Sigmoid colon (tissue), 7 donors: ENCODE measurements at places on chromosomes 6 and 20. TPM values are rescaled to one million over a fixed set of nuclear protein-coding genes. Genes with fewer than 3 reads are reported as not detected.

DNA sequence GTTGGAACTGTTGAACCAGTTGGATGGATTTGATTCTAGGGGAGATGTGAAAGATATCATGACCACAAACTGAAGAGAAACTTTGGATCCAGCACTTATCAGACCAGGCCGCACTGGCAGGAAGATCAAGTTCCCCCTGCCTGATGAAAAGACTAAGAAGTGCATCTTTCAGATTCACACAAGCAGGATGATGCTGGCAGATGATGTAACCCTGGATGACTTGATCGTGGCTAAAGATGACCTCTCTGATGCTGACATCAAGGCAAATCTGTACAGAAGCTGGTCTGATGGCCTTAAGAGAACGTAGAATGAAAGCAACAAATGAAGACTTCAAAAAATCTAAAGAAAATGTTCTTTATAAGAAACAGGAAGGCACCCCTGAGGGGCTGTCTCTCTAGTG lies 72.8 kb upstream of the CDYL start:
- DNase-seq, result no peak
- H3K36me3 ChIP-seq, result no peaks in the 10 kb centered on the region
- no peaks in the 10 kb centered on the region for H3K4me1 ChIP-seq
- no peak overlapping the region for H3K27ac ChIP-seq
- no peak overlapping the region for H3K4me3 ChIP-seq

- H3K27ac ChIP-seq, result no peak overlapping the region
- no peaks in the 10 kb centered on the region for H3K27me3 ChIP-seq
- no peak overlapping the region for H3K4me3 ChIP-seq
- no peaks in the 10 kb centered on the region for H3K36me3 ChIP-seq
Measured at GRCh38 chr6:110606151-110606550, 129.7 kb upstream of the SLC22A16 start.

Gene MTRF1L
- polyA plus RNA-seq, result 19.9 TPM

GRCh38 chr6:96276856-96277255 lies 244.8 kb upstream of the UFL1 start:
- H3K27me3 ChIP-seq, result no peaks in the 10 kb centered on the region
- no peak overlapping the region for H3K27ac ChIP-seq
- DNase-seq, result no peak

Gene HECA
- 16.7 TPM for polyA plus RNA-seq

DNA sequence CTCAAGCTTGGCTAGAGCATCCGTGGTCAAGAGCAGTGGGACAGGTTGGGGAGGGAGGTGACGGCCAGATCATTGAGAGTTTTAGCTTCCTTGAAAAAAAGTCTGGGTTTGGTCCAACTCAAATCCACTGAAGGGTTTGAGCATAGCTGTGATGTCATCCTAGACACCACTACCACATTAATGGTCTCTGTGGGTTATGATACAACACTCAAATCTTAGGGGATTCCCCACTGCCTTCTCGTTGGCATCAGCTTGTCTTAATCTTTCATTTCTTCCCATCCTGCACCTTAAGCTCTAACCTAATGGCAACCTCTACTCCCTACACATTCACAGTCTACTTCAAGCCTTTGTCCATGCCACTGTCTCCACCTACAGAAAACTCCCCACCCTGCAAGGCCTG lies 77.3 kb downstream of the BMP6 start:
- no peaks in the 10 kb centered on the region for H3K36me3 ChIP-seq
- H3K4me1 ChIP-seq, result no peaks in the 10 kb centered on the region
- DNase-seq, result no peak
- no peaks in the 10 kb centered on the region for H3K27me3 ChIP-seq
- H3K27ac ChIP-seq, result no peak overlapping the region
- no peak overlapping the region for H3K4me3 ChIP-seq

DNA sequence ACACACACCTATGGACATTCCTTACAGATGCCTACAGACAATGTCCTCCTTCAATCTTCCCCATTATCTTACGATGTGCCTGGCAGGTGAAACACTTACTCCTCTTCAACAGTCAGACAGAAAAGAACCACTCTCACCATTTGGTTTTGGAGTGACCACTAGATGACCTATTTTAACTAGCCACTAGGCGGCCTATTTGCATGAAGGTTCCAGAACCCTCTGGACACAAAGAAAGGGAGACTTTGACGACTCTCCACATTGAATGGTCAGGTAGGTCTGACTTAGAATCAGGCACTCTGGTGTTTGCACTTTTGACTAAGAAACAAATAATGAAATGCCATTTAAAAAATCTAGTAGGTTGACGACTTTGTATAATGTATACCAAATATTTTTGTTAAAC lies 42.0 kb downstream of the PNLDC1 start:
- H3K36me3 ChIP-seq, result no peaks in the 10 kb centered on the region
- H3K4me1 ChIP-seq, result no peaks in the 10 kb centered on the region
- DNase-seq, result no peak
- H3K27me3 ChIP-seq, result no peaks in the 10 kb centered on the region

- H3K27ac ChIP-seq, result no peak overlapping the region
- H3K4me3 ChIP-seq, result no peak overlapping the region
- H3K36me3 ChIP-seq, result no peaks in the 10 kb centered on the region
- DNase-seq, result peak; percentile 33
Measured at GRCh38 chr20:57772349-57772964, 62.6 kb upstream of the PMEPA1 start.

GRCh38 chr20:64053841-64054661 lies 4.6 kb upstream of the SOX18 start:
- no peak for DNase-seq
- no peak overlapping the region for H3K4me3 ChIP-seq
- no peaks in the 10 kb centered on the region for H3K36me3 ChIP-seq
- peak overlapping the region; percentile 31 for H3K27ac ChIP-seq
- peaks cover 8% of the 10 kb centered on the region for H3K4me1 ChIP-seq
- H3K27me3 ChIP-seq, result peaks cover 62% of the 10 kb centered on the region

Gene PRL
- not detected for polyA plus RNA-seq

DNA sequence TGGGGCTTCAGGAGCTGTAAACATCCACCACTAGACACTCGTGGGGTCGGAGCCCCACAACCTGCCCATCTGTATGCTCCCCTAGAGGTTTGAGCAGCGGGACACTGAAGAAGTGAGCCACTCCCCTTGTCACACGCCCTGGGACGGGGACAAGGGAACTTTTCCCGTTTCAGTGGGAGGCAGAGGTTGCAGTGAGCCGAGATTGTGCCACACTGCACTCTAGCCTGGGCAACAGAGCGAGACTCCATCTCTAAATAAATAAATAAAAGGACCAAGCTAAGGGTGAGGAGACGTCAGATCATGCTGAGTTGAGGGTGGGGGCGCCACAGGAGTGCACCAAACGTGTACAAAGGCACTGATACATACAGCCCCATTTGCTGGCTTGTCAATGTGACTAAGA lies 8.4 kb downstream of the ZCCHC3 start:
- H3K27me3 ChIP-seq, result no peaks in the 10 kb centered on the region
- peaks cover 27% of the 10 kb centered on the region for H3K4me1 ChIP-seq
- no peak overlapping the region for H3K4me3 ChIP-seq
- no peak for DNase-seq

Gene HDGFL1
- not detected for polyA plus RNA-seq

- peaks cover 12% of the 10 kb centered on the region for H3K4me1 ChIP-seq
- DNase-seq, result no peak
- H3K36me3 ChIP-seq, result no peaks in the 10 kb centered on the region
- peak overlapping the region; percentile 91 for H3K27ac ChIP-seq
- H3K4me3 ChIP-seq, result peak overlapping the region; percentile 54
Measured at GRCh38 chr6:26104457-26105108, 17.4 kb downstream of the HFE start.
